CD4-positive, alpha-beta T cell (primary cell): ENCODE measurements at places on chromosomes 2 and 18. TPM values are rescaled to one million over a fixed set of nuclear protein-coding genes. Genes with fewer than 3 reads are reported as not detected.

DNA sequence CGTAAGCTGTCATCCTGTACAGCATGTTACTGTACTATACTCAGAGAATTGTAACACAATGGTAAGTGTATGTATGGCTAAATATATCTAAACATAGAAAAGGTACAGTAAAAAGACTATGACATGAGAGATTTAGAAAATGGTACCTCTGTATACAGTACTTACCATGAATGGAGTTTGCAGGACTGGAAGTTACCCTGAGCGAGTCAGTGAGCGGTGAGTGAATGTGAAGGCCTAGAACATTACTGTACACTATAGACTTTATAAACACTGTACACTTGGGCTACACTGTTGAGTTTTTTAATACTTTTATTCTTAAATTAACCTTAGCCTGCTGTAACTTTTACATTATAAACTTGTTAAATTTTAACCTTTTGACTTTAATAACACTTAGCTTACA, 1.5 kb downstream of the DDX18 start:
- peak overlapping the region; percentile 97 for H3K27ac ChIP-seq
- H3K4me3 ChIP-seq = no peak overlapping the region
- DNase-seq = no peak
- H3K36me3 ChIP-seq = peaks cover 43% of the 10 kb centered on the region
- H3K27me3 ChIP-seq = no peaks in the 10 kb centered on the region

DNA sequence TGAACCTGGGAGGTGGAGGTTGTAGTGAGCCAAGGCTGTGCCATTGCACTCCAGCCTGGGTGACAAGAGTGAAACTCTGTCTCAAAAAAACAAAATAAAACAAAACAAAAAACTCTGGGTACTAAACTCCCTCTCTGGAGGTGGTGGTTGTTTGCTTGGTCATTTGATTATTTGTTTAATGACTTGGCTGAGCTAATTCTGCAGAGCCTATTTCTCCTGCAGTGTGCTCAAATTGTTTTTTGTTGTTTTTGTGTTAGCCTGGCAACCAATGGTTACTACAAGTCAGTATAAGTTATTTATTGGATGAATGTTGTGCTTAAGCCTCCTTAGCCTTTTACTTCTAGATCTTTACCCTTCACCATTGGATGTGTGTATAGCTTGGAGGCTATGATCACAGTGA, 387.5 kb downstream of the ADCYAP1 start:
- no peaks in the 10 kb centered on the region for H3K27me3 ChIP-seq
- H3K4me3 ChIP-seq = no peak overlapping the region
- no peak for DNase-seq
- H3K4me1 ChIP-seq = no peaks in the 10 kb centered on the region
- no peak overlapping the region for H3K27ac ChIP-seq
- H3K36me3 ChIP-seq = no peaks in the 10 kb centered on the region

GRCh38 chr18:58175786-58176176, 131.8 kb downstream of the NEDD4L start:
- DNase-seq = no peak
- H3K27me3 ChIP-seq = no peaks in the 10 kb centered on the region
- H3K4me1 ChIP-seq = no peaks in the 10 kb centered on the region
- no peak overlapping the region for H3K27ac ChIP-seq
- H3K4me3 ChIP-seq = no peak overlapping the region

DNA sequence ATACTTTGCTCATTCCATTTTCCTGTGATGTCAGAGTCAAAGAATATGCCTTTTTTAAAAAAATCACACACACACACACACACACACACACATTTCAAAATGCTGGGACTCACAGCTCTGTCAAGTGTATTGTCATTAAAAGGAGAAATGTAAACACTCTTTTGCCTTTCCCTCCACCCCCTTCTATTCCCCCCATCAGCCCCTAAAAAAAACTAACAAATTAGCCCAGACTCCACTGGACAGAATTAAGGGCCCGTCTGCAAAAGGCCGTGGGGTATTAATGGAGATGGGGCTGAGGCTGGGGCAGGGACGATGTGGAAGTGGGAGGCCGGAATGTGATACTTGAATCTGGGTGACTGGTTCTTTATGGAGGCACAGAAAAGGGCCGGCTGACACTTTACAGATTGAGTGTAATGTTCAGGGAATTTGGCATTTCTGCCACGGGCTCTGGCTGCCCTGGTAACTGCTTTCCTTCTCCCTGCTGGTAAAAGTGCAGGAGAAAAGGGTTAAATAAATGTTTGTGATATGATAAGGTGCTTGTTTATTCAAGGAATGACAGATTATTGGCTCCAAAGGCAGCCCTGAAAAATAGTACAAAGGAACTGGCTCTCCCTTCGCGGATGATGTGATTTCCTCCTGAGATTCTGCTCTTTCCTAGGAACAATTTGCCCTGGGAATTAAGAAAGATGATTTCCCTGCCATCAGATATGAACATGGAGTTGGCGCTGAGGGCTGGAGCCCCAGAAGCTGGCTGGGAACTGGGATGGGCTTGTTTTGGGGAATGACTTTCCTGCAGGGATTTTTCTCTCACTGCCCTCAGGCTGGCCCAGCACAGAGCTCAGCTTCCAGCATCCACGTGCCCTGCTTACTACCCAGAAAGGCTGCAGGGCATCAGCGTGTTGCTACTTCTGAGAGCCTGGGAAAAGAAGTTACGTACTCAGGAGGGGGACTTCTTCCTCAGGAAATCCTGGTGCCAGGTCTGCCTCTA, 52.8 kb upstream of the CTAGE1 start:
- no peak for DNase-seq
- H3K4me1 ChIP-seq = no peaks in the 10 kb centered on the region
- no peak overlapping the region for H3K4me3 ChIP-seq

- H3K4me1 ChIP-seq = no peaks in the 10 kb centered on the region
- no peaks in the 10 kb centered on the region for H3K27me3 ChIP-seq
- H3K4me3 ChIP-seq = no peak overlapping the region
- no peak overlapping the region for H3K27ac ChIP-seq
- DNase-seq = no peak
These were observed 1294.0 kb downstream of the LRP1B start for GRCh38 chr2:140836826-140837225.

- no peak overlapping the region for H3K27ac ChIP-seq
- no peak for DNase-seq
- no peaks in the 10 kb centered on the region for H3K4me1 ChIP-seq
These were observed 308.4 kb downstream of the NDUFA10 start for GRCh38 chr2:239716536-239717318.

DNA sequence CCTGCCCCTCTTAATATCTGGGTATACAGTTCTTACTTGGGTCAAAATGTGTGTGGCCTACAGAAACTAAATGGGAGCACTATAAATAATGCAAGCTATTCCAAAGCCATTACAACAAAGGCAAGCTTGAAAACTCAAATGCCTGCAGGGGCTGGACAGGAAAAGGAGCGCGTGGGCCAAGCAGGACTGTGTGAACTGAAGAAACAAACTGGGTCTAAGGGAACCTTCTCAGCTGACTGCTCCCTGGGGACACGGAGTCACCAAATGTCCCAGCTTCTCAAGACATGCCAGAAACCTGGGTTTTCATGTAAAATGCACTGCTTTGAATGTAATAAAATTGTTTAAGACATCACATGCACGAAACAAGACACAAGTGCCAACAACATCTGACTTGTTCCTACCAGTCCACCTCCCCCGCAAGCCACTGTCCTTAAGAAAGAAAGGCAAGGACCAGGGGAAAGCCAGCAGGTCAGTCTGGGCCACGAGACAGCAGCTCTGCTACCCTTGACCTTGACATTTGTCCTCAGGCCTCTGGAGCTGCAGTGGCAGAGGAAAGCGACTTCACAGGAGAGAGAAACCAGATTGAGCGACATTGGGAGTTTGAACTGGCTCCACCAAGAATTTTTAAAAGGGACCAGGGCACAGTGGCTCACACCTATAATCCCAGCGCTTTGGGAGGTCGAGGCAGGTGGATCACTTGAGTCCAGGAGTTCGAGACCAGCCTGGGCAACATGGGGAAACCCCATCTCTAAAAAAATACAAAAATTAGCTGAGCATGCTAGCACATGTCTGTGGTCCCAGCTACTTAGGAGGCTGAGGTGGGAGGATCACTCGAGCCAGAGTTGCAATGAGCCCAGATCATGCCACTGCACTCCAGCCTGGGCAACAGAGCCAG, 89.7 kb upstream of the SH3BP4 start:
- no peaks in the 10 kb centered on the region for H3K27me3 ChIP-seq
- no peaks in the 10 kb centered on the region for H3K4me1 ChIP-seq
- no peaks in the 10 kb centered on the region for H3K36me3 ChIP-seq
- no peak overlapping the region for H3K4me3 ChIP-seq
- DNase-seq = no peak

- no peaks in the 10 kb centered on the region for H3K4me1 ChIP-seq
- no peak overlapping the region for H3K4me3 ChIP-seq
- H3K27me3 ChIP-seq = no peaks in the 10 kb centered on the region
- H3K27ac ChIP-seq = no peak overlapping the region
- DNase-seq = no peak
These were observed 282.4 kb downstream of the MEIS1 start for GRCh38 chr2:66717218-66717905.

GRCh38 chr18:75427603-75428002, at the start of gene SMIM21:
Gene SMIM21 (minus strand): TSS chr18:75427703. CDS start chr18:75427563, 140 bp downstream.
- H3K4me1 ChIP-seq = no peaks in the 10 kb centered on the region
- H3K27ac ChIP-seq = no peak within 1 kb of the TSS
- no peak within 1 kb of the TSS for H3K4me3 ChIP-seq
- H3K36me3 ChIP-seq = no peaks in the 10 kb centered on the region
- DNase-seq = no peak

DNA sequence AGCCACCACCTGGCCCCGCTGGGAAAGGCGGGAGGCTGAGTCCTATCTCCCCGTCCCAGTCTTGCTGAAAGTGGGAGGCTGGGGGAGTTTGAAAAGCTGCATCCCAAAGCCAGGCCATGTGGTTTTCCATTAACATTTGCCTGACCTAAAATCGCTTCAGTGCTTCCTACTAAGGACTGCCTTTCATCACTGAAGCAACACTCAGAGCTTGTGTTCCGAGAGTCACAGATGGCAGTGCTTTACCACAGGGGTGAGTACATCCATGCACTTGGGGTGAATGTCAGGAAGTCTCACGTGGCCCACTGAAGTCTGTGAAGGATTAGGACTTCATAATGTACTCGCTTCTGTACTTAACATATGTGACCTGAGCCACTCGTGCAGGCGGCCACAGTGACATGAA, 43.3 kb downstream of the PXDN start:
- H3K4me3 ChIP-seq = no peak overlapping the region
- no peaks in the 10 kb centered on the region for H3K27me3 ChIP-seq
- no peak for DNase-seq
- H3K27ac ChIP-seq = no peak overlapping the region
- no peaks in the 10 kb centered on the region for H3K4me1 ChIP-seq
- H3K36me3 ChIP-seq = no peaks in the 10 kb centered on the region

DNA sequence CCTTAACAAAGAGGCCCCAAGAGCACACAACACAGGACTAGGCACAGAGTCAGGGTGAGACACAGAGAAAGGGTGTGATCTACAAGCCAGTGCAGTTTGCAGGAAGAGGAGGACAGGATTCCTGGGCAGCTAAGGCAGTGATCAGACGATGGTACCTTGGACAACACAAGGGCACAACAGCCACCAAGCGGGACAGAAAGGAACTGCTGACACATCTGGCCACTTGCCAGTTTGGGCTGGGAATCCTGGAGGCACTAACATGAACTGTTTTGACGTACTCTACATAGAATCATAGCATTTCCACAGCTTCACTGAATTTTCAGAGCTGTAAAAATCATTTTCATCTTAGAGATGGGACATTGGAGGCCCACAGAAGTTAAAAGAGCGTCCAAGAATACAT, 221.5 kb upstream of the SLC35G4 start:
- no peaks in the 10 kb centered on the region for H3K27me3 ChIP-seq
- no peaks in the 10 kb centered on the region for H3K36me3 ChIP-seq
- H3K4me3 ChIP-seq = no peak overlapping the region

DNA sequence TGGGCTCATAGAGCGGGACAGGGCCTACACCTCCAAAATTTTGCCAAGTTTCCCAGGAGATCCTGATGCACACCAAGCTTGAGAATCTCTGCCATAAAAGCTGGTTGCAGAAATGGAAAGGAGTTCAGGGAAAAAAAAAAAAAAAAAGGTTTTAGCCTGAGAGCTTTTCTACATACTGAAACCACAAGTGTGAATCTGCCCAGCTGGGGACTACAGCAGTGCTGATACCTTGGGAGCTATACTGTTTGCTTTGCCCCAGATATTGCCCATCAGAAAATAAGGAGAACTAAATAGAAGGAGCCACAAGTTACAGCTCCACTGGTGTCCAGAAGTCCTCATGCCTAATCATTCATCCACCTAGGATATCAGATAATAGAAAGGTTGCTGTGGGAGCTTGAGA, 38.4 kb upstream of the NCKAP5 start:
- no peaks in the 10 kb centered on the region for H3K36me3 ChIP-seq
- DNase-seq = no peak
- no peaks in the 10 kb centered on the region for H3K27me3 ChIP-seq

GRCh38 chr18:75269124-75269680, 58.6 kb downstream of the TSHZ1 start:
- no peak overlapping the region for H3K4me3 ChIP-seq
- H3K27me3 ChIP-seq = no peaks in the 10 kb centered on the region
- no peak for DNase-seq
- no peak overlapping the region for H3K27ac ChIP-seq

DNA sequence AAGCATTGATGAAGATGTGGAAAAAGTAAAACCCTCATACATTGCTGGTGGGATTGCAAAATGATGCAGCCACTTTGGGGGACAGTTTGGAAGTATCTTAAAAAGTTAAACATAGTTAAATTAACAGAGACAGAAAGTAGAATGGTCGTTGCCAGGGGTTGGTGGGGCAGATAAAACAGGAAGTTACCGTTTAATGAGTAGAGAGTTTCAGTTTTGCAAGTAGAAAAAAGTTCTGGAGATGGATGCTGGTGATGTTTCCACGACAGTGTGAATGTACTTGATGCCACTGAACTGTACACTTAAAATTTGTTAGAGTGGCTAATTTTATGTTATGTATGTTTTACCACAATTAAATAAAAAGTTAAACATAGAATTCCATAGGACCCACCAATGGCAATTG, 44.5 kb upstream of the EGR4 start:
- no peak for DNase-seq
- no peaks in the 10 kb centered on the region for H3K27me3 ChIP-seq
- no peaks in the 10 kb centered on the region for H3K4me1 ChIP-seq
- H3K36me3 ChIP-seq = no peaks in the 10 kb centered on the region
- no peak overlapping the region for H3K27ac ChIP-seq

GRCh38 chr2:217482056-217482710, 520.6 kb downstream of the TNS1 start:
- H3K4me3 ChIP-seq = no peak overlapping the region
- H3K4me1 ChIP-seq = no peaks in the 10 kb centered on the region
- no peak for DNase-seq
- no peaks in the 10 kb centered on the region for H3K27me3 ChIP-seq
- H3K27ac ChIP-seq = no peak overlapping the region

DNA sequence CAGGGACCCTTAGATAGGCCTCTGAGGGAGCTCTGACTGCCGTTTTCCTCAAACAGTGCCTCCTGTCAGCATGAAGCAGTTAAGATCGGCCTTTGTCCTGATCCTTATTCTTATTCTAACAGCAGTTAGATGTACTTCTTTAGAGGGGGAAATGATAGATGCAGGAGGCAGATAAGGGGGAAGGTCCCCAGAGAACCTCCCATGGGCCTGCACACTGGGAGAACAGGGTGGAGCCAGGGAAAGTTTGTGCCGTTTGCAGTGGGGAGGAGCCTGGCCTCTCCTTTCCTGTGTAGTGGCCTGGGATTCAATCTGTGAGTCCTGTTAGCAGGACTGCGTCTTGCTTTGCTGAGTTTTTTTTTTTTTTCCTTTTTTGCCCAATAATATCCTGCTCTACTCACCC, 7.9 kb upstream of the INPP4A start:
- H3K36me3 ChIP-seq = no peaks in the 10 kb centered on the region
- H3K4me3 ChIP-seq = no peak overlapping the region
- no peak overlapping the region for H3K27ac ChIP-seq
- H3K4me1 ChIP-seq = no peaks in the 10 kb centered on the region

NRP2 gene
- total RNA-seq = not detected

SPAG16 gene
- 2.8 TPM for total RNA-seq

C2orf66 gene
- not detected for total RNA-seq

ANKRD30B gene
- not detected for total RNA-seq

EMILIN1 gene
- 0.25 TPM for total RNA-seq
